Amygdala (tissue), 56 donors: ENCODE measurements at places on chromosomes 1 and 21.

- DNase-seq: no peak
Measured at GRCh38 chr1:87786861-87787545, 458.3 kb downstream of the LMO4 start.

GRCh38 chr1:85091671-85092280 lies 43.5 kb upstream of the MCOLN3 start:
- DNase-seq: no peak

GRCh38 chr1:39381839-39382238 lies 109.6 kb upstream of the BMP8A start:
- no peak for DNase-seq

DNA sequence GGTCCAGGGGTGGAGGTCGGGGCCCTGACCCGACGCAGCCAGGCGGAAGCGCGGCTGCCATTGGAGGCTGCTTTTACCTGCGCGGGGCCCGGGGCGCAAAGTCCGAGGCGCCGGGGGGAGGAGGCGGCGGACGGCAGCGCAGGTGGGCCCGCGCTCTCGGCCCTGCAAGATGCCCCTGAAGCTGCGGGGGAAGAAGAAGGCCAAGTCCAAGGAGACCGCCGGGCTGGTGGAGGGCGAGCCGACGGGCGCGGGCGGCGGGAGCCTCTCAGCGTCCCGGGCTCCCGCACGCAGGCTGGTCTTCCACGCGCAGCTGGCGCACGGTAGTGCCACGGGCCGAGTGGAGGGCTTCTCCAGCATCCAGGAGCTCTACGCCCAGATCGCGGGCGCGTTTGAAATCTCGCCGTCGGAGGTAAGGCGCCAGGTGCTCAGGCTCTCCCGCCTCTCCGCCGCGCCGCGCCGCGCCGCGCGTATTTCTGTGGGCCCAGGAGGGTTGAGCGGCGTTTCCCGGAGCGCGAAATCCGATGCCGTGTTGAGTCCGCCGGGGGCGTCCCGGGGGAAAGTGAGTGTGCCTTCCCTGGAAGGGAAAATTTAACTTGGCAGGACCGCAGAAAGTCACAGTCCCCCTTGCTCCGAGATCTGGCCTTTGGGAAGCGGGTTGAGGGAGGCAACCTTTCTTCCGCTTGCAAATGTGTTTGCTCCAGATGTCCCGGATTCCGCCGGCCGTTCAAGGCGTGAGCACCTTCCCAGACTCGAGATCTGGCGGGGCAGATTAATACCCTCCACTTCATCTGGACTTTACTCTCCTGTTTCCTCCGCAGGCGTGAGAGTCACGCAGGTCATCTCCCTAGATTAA lies at the start of gene GIPC2:
TSS of gene GIPC2 (plus strand) at position 41 of the 853 bp plus-strand sequence. CDS start at position 170, 129 bp downstream.
- no peak for DNase-seq

GRCh38 chr1:28209700-28210099 lies 23.1 kb downstream of the DNAJC8 start:
- DNase-seq: no peak

DNA sequence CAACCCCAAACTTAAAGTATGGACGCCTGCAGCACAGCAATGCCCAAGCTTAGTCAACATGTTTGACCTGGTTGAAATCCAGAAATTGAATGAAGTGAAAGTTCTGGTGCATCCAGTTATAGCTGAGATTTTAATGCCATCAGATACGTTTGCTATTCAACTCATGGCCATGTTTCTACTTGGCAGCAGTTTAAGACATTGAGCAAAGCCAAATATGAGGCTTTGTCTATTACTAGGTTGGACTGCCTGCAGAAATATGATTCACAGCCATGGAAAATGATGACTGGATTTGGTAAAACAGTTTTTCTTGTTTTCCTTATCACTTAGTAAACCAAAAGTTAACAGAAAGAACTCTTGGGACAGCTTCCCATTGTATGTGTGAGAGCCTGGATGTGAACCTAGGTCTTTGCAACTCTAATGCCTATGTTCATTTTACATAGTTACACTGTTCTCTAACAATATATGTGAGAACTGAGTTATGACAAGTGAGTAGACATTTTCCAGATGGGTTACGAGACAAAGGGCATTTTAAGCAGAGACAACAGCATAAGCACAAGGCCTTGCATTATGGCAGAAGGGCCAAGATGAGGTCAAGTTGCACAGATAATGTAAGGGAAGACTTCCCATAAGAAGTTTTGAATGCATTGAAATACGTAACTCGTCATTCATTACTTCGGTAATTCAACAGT lies 32.4 kb upstream of the MYSM1 start:
- no peak for DNase-seq

GRCh38 chr1:204438628-204439027 lies 27.0 kb upstream of the PPP1R15B start:
- DNase-seq: no peak

DNA sequence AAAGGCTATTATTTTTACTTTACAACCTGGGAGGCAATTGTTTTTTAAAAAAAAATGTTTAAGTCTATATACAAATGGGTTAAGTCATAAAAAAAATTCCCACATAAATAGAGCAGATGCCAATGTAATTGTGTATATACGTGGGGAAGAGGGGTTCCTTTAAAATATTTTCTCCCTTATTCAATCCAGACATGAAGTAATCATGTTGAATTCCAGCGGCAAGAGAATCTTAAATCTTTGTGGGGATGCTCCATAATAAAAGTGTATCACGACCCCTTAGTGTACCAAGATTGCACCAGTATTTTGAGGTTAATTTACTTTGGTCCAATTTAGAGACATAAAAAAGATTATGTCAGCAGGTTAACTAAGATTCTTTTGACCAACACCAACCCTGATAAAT lies 62.1 kb downstream of the ARID4B start:
- no peak for DNase-seq

- no peak for DNase-seq
Measured at GRCh38 chr1:217275655-217276398, 355.1 kb downstream of the GPATCH2 start.

GRCh38 chr1:36343651-36344394 lies 20.4 kb upstream of the EVA1B start:
- DNase-seq: no peak

- no peak for DNase-seq
Measured at GRCh38 chr1:160549665-160550006, 26.6 kb upstream of the SLAMF6 start.

- DNase-seq: no peak
Measured at GRCh38 chr1:226919587-226919986, 20.5 kb upstream of the COQ8A start.

GRCh38 chr1:33532936-33533335 lies 60.5 kb downstream of the ZSCAN20 start:
- no peak for DNase-seq

DNA sequence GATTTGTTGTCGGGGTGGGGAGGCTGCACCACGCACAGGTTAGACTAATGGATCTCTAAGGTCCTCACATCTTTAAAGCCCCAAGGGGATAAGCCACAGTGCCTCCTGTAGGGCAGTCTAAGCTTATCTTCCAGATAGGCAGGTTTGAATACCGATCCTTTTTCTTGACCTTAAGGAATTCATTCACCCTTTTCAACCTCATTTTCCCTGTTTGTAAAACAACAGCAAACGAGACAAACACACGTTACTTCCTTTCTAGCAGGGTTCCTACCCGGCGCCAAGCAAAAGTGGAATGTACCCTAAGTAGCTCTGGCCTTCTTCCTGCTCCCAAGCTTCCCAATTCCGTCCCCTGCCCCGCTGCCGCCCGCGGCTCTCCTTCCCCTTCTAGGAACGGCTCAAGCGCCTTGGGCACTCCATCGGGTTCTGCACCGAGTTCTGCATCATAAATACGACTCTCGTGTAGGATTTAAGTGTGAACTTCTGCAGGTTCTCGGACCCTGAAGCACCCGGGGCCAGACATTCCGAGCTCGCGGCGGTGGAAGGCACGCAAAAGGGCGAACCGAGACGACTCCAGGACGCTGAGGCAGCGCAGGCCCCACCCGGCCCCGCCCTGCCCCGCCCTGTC lies 548 bp upstream of the CDC20 start:
- DNase-seq: no peak

GRCh38 chr1:14888374-14888773 lies 265.2 kb upstream of the TMEM51 start:
- no peak for DNase-seq

- no peak for DNase-seq
Measured at GRCh38 chr1:192358822-192359221, 42.0 kb downstream of the RGS21 start.

DNA sequence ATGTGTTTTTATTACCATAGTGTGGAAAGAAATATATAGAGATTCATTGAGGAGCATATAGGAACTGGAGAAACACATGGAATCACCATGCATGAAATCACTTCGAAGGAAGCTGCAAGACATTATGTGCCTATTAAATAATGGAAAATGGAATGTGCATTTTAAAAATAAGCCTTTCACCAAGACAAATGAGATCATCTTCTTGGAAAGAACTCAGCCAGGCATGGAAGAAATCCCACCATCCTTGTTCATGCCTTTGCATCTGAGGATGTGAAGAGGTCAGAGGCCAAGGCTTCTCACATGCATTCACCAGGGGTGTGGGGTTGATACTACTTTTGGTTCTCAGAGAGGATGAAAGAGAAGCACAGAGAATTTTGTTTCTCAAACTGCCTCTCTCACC lies 50.0 kb downstream of the C1orf198 start:
- no peak for DNase-seq

GRCh38 chr1:85394130-85394529 lies 70.8 kb downstream of the DDAH1 start:
- DNase-seq: no peak

GRCh38 chr1:85549244-85549643 lies 31.3 kb upstream of the CCN1 start:
- DNase-seq: no peak

- DNase-seq: no peak
Measured at GRCh38 chr21:44405948-44406872, 49.1 kb upstream of the LRRC3 start.

DNA sequence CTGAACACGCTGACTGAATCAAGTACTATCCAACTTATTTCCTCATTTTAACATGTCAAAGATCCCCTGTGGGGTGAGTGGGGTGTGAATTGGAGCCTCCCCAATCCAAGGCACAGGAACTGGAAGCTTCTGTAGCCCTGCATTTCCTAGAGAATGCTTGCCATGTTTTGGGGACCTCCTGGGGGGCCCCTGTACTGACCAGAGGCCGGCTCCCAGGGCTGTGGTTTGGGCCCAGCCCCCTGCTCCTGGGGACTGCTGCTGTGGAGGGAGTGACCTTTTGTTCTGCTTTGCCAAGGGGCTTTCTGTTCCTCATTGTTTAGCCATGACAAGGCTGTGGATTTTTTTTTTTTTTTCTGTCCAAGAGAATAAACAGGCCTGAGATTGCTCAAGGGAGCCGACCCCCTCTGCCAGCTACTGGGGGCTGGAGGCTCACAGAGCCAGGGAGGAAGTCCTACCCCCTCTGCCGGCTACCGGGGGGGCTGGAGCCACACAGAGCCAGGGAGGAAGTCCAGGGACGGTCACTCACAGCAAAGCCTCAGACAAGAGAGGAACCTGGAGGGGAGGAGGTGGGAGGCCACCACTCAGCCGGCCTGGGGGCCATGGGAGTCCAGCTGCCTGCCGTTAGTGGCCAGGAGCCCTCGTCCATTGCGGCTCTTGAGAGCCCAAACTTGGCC lies 17.4 kb downstream of the TNFRSF1B start:
- DNase-seq: peak; percentile 41

- no peak for DNase-seq
Measured at GRCh38 chr1:43140010-43140409, 32.1 kb downstream of the EBNA1BP2 start.

GRCh38 chr1:31203215-31203614 lies 36.5 kb downstream of the NKAIN1 start:
- peak; percentile 63 for DNase-seq

DNA sequence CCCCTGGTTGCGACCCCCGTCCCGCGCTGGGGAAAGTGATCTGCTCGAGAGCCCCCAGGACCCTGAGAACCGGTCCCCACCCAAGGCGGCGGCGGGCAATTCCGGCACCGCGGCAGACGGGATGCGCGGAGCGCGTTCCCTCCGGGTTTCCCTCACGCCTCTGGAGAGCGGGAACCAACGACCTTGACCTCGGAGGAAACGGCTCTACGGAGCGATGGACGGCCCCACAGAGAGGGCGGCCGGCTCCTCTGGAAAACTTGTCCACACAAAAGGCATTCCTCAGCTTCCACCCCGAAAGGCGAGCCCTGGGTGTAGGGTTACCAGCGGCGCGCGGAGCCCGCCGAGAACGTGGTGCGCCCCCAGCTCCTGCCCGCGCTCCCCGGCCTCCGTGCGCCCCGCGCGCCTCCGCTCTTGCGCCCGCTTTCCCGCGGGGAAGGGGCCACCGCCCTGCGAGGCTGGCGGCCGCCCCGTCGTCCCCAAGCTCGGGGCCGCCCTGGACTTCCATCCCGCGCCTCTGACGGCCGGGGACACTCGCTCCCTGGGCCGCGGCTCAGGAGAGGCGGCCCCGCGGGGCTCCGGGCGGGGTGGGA lies 391 bp upstream of the KIAA1614 start:
- DNase-seq: peak; percentile 33

DNA sequence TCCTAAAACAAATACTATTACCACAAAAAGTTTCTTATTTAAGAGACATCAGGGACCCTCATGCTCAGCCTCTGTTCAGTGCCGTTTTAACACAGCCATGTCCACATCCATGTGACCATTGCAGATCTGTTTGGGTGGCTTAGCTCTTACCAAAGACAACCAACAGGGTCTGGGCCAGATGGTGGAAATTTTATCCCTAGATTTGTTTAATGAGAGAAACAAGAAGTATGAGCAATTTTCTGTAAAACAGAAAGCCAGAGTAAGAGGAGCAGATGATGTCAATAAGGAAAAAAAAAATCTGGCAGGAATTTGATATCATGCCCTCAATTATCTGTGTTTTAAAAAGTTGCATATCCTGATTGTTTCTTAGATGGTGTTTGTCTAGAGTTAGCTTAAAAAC lies 299.9 kb downstream of the TM2D1 start:
- DNase-seq: no peak

DNA sequence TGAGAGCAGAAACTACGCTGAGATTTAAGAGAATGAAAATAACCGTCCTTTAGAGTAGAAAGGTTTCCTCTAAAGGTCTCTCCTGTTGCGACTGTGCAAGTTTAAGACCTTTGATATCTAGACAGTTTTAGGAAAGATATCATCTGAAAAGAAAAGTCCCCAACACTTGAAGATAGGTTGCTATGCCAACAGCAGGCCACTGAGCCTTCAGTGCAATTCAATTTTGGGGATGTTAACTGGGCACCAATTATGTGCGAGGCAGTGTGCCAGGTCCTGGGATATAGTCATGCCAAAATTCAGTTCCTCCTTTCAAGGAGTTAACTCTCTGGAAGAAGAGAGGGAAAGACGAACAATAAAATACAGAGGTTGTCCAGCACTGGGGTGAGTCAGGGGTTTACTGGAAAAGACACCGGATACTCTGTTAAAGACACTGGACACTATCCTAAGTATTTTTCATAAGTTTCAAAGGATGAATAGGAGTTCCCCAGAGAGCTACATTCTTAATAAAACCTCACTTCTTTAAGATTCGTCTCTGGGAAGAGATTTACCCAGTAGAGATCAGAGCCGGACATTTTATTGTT lies 25.5 kb upstream of the ZNF281 start:
- no peak for DNase-seq

- no peak for DNase-seq
Measured at GRCh38 chr21:36754241-36754898, 55.5 kb downstream of the SIM2 start.
